Thymus (tissue), 14 donors: ENCODE measurements at places on chromosomes 3 and 15.

DNA sequence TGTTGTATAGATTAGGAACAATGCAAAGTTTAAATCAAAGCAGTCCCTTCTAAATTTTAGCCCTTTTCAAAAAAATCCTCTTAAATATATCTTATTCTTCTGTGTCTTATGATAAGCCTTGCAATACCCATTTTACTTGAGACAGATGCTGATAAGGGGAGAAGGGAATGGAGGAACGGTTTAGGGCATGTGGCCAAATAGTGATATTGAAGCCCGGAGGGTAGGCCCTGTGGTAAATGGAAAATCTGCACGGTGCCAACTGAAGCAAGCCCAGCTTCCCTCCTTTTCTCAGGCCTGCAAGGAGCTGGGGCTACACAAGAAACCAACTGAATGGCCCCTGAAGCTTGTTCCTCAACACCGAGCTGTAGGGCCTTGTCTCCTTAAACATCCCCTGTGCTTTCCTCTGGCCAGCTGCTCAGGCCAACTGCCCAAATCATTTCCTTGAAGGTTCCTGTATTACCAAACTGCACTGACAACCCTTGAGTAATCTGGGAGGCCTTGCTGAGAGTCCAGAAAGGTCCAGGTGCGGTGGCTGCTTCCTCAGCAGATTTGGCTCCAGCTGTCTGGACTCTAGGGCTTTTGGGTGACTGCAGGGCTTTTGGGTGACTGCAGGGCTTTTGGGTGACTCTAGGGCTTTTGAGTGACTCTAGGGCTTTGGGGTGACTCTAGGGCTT is 67.2 kb downstream of the NCEH1 start:
- DNase-seq = no peak

- DNase-seq = no peak
Measured at GRCh38 chr3:9862391-9863057, 17.5 kb downstream of the CIDEC start.

DNA sequence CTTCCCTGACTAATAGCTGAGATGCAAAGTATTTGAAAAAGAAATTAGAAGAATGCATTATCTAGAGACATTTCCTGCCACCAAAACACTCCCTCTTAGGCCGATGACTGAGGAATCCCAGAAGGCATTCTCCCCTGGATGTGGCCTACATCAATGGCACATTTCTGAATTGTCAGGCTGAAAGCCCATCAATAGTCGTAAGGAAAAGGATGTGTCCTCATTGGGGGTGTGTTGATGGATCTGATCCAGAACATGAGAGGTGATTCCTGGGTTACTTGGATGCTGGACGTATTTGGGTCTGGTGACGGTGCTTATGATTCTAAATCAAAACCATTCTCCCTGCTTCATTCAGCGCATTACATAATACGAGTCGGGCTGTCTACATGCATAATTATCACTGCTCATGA is 216.9 kb upstream of the CDIN1 start:
- no peak for DNase-seq

DNA sequence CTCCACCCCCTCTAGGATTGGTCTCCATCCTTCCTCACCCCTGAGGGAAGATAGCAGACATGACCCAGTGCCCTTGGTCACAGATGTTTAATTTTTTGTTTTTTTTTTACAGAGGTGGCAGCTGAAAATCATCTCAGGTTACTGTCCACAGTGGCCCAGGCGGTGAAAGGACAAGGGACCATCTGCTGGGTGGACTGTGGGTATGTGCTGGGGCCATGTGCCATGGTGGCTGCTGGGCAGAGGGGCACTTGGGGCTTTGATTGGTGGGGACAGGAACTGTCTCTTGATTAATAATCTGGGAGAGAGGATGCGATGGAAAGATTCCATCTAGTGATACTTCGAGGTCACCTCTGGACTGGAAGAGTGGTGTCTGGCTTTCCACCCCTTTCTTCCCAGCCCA is 25.4 kb downstream of the PDIA5 start:
- no peak for DNase-seq

DNA sequence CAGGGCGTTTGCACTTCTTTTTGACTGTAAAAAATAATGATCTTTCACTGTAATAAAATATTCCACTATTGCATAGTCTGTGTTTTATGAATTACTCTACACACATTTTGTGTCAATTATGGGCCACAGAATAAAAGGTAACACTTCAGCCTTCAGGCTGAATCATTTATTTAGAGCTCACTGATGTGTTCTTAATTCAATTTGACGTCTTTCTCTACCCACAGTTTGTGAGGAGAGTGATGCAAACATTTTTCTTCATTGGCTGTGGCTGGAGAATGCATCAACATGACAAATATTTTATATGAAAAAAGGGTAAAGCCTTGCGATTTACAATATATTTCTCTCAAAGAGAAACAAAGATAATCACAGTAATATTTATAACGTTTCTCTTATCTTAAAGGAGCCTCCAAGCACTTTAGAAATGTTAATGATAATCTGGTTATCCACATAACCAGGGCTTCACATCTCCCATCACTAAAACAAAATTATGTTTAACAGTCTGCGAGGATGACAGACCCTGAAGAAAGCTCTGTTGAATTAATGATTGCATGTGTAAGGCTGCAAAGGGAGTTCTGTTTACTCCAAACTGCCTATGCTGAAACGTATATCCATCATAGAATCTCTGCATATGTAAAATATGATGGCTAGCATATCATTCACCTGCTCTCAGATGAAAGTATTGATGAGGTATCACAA is 951.3 kb downstream of the ZPLD1 start:
- DNase-seq = no peak

DNA sequence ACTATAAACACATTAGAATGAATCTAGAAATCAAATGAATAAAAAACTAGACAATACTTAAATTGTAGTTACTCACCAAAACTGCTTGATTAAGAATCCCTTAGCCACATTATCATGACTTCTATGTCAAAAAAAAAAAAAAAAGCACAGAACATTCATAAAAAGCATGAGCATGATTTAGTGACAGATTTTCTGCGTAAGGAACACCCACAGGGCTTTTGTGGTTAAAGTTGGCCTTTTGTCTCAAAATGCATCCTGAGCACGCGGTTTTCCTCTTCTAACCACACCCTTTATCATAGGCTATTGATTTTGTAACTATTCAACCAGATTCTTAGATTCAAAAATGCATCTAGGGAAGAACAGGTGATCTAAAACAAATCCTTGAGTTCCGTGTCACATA is 334.0 kb upstream of the NR2F2 start:
- DNase-seq = peak; percentile 71

- DNase-seq = no peak
Measured at GRCh38 chr3:108494906-108495531, 15.4 kb downstream of the MYH15 start.

- DNase-seq = no peak
Measured at GRCh38 chr15:30929064-30929669, 25.5 kb downstream of the FAN1 start.

- no peak for DNase-seq
Measured at GRCh38 chr3:190320594-190321362, 1.5 kb downstream of the CLDN1 start.

DNA sequence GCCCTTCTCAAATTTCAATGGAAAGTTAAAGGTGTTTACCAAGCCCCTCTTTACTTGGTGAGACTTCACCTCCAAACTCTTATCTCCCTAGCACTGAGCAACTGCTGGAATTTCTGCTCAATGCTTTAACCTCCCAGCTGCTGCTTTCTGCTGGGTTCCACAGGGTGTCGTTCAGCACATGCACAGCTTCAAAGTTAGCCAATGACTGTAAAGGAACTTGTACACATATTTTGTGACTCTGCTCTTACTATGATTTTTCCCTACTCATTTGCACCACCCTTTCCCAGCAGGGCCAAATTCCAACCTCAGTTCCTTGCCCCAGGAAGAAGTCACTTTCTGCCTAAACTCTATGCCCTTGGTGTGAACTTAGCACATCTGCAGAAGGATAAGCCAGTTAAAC is 89.7 kb downstream of the ULK4 start:
- DNase-seq = no peak

DNA sequence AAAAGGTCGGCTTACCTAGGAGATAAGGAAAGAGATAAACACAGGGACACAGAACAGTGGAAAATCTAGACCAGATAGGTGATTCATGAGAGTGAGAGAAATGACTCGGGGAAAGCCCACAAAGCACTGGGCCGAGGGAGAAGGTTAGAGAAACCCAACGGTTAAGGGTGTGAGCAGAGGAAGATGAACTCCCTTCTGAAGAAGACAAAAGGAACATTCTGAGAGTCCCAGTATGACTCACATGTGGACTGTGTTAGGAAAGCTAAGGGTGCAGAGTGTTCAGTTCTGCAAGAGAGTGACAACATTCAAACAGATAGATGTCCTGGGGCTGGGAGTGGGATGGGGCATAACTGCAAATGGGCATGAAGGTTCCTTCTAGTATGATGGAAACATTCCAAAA is 83.0 kb downstream of the CNTN3 start:
- DNase-seq = no peak

- no peak for DNase-seq
Measured at GRCh38 chr3:112132554-112132953, 494 bp downstream of the GCSAM start.

GRCh38 chr15:67850994-67851571 is 11.2 kb upstream of the RNU6-1 start:
- DNase-seq = no peak

DNA sequence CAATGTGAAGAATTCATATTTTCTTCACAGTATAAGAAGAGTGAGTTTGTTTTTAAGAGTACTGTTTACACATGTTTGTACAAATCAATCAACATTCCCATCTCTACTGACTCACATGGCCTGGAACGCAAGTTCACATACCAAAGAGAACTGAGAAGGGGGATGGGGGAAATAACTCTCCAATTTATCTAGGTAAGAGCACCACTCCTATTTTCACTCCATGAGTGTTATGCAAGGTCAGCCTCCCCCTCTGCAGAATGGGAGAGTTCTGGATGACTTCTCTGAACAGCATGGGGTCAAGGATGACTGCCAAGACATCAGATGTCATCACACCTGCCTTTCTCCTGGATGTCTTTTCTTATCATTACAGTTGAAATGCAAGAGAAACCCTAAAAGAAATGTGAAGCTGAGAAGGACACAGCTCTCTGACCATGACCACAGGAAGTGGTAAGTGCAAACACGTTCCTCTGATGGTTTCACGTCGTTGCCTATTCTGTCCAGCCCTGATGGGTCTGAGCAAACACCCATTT is 95.2 kb downstream of the SEMA6D start:
- peak; percentile 5 for DNase-seq

DNA sequence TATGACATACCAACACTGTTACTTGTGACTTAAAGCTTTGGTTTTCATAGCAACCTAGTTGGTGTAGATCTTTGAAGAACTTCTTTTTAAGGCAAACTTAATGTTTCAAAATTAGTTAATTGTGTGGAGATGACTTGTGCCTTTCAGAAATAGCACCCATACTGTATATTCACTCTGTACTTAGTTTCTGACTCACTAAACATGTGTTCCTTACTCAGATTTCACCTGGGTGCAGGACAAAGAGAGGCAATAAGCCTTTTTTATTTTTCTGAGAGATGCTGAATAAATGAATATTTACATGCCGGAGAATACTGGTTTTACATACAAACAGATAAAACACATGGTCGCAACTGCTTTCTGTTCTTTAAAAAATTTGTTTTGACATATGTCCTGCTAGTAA is 44.8 kb downstream of the SLC25A26 start:
- no peak for DNase-seq

DNA sequence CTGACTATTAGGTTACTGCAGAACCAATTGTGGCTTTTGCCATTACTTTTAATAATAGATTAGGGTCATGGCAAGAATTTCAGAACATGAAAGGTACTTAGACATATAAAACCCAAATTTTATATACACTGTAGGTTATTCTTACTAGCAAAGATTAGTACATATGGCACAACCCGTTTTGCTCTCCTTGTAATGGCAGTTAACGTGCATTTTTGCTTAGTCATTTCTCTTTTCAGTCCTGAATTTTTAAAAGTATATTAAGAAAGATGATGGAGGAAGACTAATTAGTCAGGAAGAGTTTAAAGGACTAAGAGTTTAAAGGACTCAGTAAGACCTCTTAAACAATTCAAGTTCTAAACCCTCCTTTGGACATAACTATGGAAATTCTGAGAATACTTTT is 114.0 kb downstream of the PEAK1 start:
- no peak for DNase-seq

DNA sequence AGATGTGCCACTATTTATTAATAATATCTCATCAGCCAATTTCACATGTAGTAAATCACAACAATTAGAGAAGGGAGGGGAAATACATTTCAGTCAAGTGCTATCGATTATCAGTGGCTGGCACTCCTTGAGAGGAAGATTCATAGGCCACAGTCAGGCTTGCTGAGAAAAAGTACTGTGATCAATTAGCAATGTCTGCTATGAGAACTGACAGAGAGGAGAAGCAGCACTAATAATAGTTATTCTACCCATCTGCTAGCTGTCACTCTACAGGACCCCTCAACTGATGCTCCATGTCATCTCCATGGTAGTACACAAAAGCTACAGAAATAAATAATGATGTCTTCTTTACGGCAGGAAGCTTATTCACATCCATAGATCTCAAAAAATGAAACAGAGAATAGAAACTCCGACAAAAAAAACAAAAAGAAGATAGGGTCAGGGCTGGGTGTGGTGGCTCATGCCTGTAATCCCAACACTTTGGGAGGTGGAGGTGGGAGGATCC is 351.3 kb downstream of the FOXP1 start:
- no peak for DNase-seq

- no peak for DNase-seq
Measured at GRCh38 chr3:99396651-99397275, 241.6 kb upstream of the COL8A1 start.

DNA sequence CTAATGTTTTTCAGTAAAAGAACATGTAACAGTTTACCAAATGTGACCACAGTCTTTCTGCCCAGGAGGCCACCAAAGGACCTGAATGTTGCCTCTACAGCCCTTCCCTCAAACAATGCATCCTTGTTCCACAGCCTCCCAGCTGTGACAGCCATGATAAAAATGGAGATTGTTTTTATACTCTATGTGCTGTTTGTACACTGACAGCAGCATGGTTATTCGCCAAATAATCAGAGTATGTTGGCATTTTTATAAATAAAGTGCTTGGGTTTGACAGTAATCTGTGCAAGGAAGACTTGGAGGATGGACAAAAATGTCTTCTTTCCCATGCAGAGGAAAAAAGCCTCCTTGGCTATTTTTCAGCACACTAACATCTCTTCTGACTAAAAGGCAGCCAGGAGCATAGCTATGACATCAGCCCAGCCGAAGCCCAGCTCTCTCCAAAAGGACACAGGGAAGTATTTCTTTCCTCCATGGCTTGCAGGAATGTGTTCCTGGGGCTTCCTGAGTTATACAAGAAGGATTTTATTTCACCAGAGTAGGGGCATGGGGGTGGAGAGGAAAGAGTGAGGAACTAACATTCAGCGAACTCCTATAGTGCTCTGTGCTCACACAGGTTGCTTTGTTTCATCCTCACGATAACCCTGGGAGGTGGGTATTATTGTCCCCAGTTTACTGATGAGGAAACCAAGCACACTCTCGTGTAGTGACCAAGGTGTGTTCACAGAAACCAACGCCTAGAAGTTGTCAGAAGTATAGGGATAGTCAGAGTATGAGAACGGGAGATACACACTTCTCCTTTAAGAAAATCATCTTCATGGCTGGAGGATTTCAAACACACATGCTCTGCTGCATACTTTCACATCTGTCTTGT is 339.7 kb downstream of the MECOM start:
- DNase-seq = no peak

GRCh38 chr3:150005243-150006112 is 34.8 kb upstream of the PFN2 start:
- DNase-seq = no peak

- peak; percentile 83 for DNase-seq
Measured at GRCh38 chr3:69739204-69740102, at the start of gene MITF. Gene MITF (plus strand): TSS chr3:69739464. CDS start chr3:69739598, 134 bp downstream.
